Ascending aorta (tissue), 2 donors: ENCODE measurements at places on chromosomes 2 and 18. TPM values are rescaled to one million over a fixed set of nuclear protein-coding genes. Genes with fewer than 3 reads are reported as not detected.

DNA sequence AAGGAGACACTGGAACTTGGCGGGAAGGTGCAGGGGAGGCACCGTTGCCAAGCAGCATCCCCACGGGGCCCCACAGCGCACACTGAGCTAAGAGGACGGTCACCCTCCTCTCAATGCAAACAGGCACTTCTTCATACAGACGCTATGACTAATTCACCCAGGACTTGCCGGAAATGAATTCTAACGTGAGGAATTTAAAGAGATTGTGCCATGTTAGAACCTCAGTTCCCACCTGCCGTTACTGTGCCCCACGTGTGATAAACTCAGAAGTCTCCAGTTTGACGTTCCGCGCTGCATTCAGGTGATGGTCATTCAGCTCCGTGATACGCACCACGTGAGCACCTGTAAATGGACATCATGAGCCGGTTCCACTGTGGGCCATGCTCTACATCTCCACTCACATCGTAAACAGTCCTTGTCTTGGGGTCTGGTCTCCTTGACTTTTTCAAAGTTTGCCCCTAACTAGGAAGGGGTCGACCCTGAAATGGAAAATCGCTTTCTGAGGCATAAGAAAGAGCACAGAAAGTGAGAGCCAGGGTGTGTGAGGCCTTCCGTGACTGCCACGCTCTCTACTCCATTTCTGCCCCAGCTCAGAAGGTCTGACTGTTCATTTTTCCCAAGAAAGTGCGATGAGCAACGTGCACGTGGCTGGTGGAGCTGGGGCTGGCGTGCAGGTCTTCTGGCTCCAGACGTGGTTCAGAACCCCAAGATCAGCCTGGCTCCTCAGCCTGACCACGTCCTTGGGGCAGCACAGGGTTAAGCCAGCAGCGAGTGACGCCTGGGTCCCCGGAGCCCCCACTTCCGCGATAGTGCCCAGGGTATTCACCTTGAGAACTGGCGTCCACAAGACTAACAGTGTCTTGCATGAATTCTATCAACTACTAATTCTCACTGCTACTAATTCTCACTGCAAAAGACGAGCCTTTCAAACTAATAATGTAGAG lies 35.1 kb downstream of the TMEM18 start:
- no peaks in the 10 kb centered on the region for H3K27me3 ChIP-seq
- no peaks in the 10 kb centered on the region for H3K36me3 ChIP-seq
- DNase-seq, result no peak
- H3K27ac ChIP-seq, result no peak overlapping the region

Gene LBX2
- 3.0 TPM for total RNA-seq

Gene MROH2A
- total RNA-seq, result not detected

GRCh38 chr2:114787486-114787885 lies 345.0 kb downstream of the DPP10 start:
- H3K27me3 ChIP-seq, result no peaks in the 10 kb centered on the region
- no peaks in the 10 kb centered on the region for H3K4me1 ChIP-seq
- H3K4me3 ChIP-seq, result no peak overlapping the region

Gene PID1
- total RNA-seq, result 38.4 TPM

DNA sequence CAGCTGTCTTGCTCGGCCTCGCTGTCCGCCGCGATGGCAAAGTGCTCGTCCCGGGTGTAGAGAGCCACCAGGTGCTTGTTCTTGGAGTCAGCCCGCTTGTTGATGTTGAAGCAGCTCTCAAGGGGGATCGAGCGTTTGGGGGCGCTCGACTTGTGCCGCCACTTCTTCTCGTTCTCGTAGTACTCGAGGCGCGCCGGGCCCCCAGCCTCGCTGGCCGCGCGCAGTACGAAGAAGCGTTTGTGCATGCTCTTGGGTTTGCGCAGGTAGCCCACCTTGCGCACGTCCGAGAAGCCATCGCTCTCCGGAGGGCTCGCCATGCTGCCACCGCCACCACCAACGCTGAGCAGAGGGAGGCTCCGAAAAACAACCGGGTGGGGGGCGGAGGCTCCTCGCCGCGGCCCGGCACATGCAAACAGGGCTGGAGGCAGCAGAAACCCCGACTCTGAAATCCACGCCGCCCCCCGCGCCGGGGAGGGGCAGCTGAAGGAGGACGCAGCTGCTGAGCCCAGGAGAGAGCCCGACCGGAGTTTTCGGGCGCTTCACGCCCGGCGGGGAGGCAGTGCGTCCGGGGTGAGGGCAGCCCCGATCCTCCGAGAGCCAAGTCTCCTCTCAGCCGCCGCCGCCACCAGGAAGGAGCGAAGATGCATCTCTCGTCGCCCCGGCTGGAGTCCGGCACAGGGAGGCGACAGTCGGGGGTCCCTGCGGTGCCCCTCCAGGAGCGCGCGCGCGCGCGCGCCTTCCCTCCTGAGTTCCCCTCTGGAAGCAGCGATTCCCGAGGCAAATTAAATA lies 1.0 kb downstream of the IRS1 start:
- no peaks in the 10 kb centered on the region for H3K36me3 ChIP-seq
- H3K27me3 ChIP-seq, result no peaks in the 10 kb centered on the region
- peak overlapping the region; percentile 94 for H3K27ac ChIP-seq
- no peak for DNase-seq
- H3K4me3 ChIP-seq, result peak overlapping the region; percentile 75
- peaks cover 14% of the 10 kb centered on the region for H3K4me1 ChIP-seq

- H3K27me3 ChIP-seq, result no peaks in the 10 kb centered on the region
- no peaks in the 10 kb centered on the region for H3K36me3 ChIP-seq
- H3K4me3 ChIP-seq, result no peak overlapping the region
- no peaks in the 10 kb centered on the region for H3K4me1 ChIP-seq
- DNase-seq, result no peak
Measured at GRCh38 chr2:240893363-240893844, 2.6 kb downstream of the MAB21L4 start.
